GM23248 (cell line): ENCODE measurements at places on chromosomes 16 and 17. TPM values are rescaled to one million over a fixed set of nuclear protein-coding genes. Genes with fewer than 3 reads are reported as not detected.

- peak; percentile 94 for DNase-seq
These were observed 8.2 kb downstream of the PLCD3 start for GRCh38 chr17:45123930-45124796.

GRCh38 chr16:82509691-82510430 lies 116.9 kb upstream of the CDH13 start:
- peak; percentile 49 for DNase-seq

- no peak for DNase-seq
These were observed 25.8 kb downstream of the SMTNL2 start for GRCh38 chr17:4610162-4610561.

DNA sequence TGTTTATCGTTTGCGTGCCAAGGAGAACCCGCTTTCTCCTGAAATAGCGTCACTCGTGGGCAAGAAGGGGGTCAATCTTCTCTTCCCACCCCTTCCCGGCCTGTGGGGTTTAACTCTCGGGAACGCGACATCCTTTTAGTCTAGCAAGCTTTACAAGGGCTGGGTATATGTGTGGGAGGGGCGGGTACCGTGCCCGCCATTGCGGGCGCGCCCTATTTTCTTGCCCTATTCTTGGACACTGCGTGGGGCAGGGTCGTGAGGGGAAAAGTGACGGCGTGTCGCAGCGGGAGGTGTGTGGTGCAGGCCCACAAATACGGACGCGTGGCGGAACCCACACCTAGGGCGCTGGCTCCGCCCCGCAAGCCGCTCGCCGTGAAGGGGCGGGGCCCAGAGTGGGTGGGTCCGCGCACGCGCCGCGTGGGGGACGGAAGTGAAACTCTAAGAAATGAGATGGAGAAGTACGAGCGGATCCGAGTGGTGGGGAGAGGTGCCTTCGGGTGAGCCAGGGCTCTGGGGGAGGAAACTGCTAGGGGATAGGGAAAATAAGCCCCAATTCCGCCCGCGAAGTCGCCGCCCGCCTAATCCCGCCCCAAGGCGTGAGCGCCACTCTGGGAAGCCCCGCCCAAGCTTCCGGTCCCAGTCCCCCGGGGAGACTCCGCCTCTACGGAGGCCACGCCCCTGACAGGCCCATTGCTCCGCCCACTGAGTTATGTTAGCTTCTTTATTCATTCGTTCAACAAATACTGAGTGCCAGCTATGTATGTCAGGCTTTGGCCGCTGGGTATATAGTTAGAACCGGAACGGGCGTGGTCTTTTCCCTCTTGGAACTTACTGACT lies at the start of gene NEK8:
Gene NEK8 (plus strand): TSS at position 425 of the 837 bp plus-strand sequence. CDS start 26 bp downstream, at position 451.
- DNase-seq, result peak; percentile 98

GRCh38 chr16:82954224-82954929 lies 327.6 kb downstream of the CDH13 start:
- DNase-seq, result peak; percentile 69

DNA sequence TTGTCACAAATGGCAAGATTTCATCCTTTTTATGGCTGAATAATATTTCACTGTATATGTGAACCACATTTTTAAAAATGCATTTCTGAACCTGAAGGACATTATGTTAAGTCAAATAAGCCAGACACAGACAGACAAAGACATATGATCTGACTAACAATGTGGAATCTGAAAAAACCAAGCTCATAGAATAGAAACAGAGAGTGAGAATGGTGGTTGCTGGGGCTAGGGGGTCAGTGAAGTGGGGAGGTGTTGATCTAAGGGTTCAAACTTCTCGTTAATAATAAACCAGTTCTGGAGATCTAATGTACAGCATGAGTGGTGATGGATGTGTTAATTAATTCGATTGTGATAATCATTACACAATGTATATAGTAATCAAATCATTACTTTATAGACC lies 475.1 kb downstream of the WWOX start:
- no peak for DNase-seq

DNA sequence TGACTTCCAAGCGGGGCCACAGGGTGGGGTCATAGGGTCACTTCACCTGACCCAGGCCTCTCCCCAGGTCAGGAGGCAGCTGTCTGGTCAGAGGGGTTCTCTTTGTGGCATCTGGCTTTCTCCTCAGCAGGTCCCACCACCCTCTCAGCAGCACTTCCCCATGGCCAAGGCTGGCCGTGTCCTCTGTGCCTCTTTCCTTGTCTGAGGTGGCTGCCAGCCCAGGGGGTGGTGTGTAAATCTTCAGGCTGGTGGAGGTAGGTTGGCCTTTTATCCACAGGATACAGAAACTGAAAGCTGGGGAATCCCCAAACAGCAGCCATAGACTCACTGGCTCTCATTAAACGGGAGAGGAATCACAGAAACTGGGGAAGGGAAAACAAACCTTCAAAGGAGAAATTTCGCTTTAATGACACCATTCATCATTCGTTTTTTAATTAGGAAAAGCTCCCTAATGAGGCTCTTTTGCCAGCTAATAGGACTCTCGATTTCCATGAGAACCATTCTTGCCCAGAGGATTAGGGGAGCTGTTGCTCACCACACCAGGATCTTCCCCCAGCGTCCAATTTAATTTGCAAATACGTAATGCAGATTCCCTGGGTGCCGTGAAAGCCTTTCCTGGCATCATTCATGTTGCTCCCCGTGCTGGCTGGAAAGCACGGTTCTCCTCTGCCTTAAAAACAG lies 18.0 kb downstream of the C17orf75 start:
- DNase-seq, result peak; percentile 61

- DNase-seq, result no peak
These were observed 277.1 kb downstream of the XYLT1 start for GRCh38 chr16:17193566-17194100.

- no peak for DNase-seq
These were observed 3.3 kb downstream of the ITGA3 start for GRCh38 chr17:50059256-50059655.

GRCh38 chr17:32917081-32917480 lies 10.9 kb upstream of the TMEM98 start:
- DNase-seq, result peak; percentile 13

DNA sequence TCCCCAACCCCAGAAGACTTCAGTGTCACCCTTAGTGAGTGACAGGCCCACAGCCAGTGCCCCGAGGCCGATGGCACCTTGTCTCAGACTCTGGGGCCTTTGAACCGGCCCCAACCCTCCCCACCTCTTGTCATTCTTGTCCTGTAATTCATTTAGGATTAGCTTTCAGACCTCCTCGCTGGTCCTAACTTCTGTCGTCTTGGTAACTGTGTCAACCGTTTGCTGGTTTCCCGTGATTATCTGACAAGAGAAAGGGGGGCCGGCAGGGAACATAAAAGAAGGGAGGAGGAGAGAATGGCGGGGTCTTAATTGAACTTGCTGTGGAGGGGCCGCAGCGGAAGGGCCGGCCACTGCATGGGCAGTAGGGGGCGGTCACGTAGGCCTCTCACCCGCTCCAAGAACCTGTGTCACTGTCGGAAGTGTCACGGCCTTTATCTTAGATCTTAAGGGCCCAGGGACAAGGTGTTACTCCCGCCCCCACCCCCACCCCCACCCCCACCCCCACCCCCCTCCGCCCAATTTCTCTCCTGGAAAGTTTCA lies 46.5 kb upstream of the GSE1 start:
- no peak for DNase-seq

DNA sequence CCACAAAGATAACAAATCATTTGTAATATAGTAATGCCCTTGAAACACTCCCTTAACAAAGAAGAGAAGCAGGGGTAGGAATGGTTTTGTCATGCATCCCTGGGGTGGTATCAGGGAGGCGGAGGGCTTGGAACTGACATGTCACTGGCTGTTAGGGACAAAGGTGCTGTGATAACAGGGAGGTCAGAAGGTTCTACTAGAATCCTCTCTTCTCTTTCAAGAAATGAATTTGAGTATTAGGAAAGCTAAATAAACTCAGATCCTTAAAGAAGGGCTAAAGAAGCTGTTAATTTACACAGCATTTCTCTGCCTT lies 65.4 kb upstream of the ADAMTS18 start:
- no peak for DNase-seq

- DNase-seq, result no peak
These were observed 25.5 kb downstream of the MNT start for GRCh38 chr17:2375406-2375805.

DNA sequence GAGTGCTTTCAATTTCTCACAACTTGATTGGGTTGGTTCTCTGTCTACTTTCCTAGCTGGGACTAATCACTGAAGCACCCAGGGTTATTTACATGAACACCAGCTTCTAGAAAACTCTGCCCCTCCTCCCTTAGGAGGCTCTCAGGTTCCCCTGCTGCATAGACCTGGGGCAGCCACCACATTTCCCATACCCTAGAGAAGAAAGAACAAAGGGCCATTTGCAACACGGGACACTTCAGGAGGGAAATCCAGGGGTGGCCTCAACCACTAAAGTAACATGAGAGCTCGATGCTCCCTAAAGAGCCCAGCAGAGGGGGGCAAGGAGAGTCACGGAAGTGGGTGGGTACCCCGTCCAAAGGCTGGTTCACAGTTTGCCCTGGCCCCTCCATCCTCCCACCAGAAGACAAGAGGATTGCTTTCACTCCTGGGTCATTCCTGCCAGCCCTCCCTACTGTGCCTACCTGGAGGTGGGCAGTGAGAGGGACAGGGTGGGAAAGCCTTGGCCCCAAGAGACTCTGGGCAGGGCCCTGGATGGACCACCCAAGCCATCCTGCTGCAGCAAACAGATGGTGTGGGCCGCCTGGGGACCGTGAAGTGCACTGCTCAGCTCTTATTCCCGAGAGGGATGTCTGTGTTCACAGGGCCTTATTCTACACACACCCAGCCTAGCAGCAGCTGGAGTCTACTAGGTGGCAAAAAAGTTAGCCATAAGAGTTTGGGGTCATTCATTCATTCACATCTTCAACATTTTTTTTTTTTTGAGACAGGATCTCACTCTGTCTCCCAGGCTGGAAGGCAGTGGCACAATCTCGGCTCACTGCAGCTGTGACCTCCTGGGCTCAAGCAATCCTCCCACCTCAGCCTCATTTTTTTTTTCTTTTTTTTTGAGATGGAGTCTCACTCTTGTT lies 392.1 kb downstream of the SOX9 start:
- no peak for DNase-seq

- DNase-seq, result no peak
These were observed 3.1 kb upstream of the MRPS23 start for GRCh38 chr17:57852955-57853328.

GRCh38 chr16:88596483-88596882 lies 26.3 kb downstream of the ZC3H18 start:
- DNase-seq, result peak; percentile 23

- DNase-seq, result peak; percentile 98
These were observed at the start of gene CD68 for GRCh38 chr17:7579001-7579833. Gene CD68 (plus strand): TSS chr17:7579638. CDS start chr17:7579678, 40 bp downstream.

GRCh38 chr17:46989637-46990431 lies 10.8 kb upstream of the RPRML start:
- no peak for DNase-seq

DNA sequence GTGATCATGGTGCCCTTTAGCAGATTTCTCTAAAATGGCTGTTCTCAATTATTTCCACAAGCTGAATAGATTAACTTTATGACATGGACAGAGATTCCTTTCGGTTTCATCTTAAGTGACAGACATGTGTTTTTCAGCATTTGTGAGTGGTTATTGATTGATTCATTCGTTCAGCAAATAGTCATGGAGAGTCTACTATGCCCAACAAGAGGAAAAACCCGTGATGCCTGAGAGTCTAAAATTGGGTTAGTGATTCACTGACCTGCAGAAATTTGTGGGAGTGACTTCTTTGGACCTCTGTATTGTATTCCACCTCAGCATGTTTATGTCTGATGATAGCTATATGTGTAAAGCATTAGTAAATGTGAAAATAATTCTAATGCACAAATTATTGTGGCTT lies 28.0 kb upstream of the DUSP14 start:
- peak; percentile 33 for DNase-seq

DNA sequence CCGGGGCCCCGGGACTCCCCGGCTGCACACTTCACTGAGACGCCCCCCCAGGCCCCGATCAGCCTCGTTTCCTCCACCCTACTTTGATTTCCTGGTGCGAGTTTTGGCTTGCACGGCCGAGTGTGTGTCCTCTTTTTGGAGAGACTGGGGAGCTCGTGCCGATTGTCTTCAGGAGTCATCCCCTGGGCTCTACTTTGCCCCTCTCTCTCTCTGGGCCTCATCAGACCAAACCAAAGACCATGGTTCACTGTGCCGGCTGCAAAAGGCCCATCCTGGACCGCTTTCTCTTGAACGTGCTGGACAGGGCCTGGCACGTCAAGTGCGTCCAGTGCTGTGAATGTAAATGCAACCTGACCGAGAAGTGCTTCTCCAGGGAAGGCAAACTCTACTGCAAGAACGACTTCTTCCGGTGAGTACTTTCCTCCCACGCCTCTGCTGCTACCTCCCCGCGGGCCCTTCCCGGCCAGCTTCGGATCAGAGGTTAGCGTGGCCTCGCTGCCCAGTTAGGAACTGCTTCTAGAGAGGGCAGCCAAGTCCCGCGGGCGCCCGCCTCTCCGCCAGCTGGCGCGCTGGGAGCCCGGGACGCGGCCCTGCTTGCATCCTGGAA lies 787 bp downstream of the LHX1 start:
- DNase-seq, result peak; percentile 44

DNA sequence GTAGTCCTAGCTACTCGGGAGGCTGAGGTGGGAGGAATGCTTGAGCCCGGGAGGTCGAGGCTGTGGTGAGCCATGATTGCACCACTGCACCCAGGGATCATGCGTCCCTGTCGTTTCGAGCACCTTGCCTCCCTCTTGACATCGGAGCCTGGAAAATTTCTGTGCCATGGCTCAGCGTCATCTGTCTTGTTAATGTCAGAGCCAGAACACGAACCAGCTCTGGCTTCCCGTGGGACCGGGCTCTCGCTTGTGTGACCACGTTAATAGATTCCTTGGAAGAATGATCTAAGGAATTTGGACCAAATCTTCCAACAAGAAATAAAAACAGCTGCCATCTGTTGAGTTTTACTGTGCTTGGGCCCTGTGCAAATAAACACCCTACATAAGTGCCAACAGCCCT lies 117.7 kb downstream of the ABCC1 start:
- no peak for DNase-seq

GRCh38 chr16:9007177-9007794 lies 43.6 kb upstream of the USP7 start:
- DNase-seq, result peak; percentile 52

GRCh38 chr16:15919331-15919730 lies 30.1 kb upstream of the ABCC1 start:
- peak; percentile 54 for DNase-seq

GRCh38 chr16:17773698-17774101 lies 302.9 kb upstream of the XYLT1 start:
- peak; percentile 39 for DNase-seq

The SCGB1C2 gene
- total RNA-seq, result not detected in 2 replicates

The TVP23A gene
- not detected in 2 replicates for total RNA-seq

The ARHGDIG gene
- total RNA-seq, result 0.65 TPM in 1 of 2 replicates, not detected in the other

The TNFRSF17 gene
- total RNA-seq, result not detected in 2 replicates

The ERN2 gene
- total RNA-seq, result not detected in 2 replicates

The SLC47A1 gene
- 1.9 and 7.0 TPM in 2 replicates for total RNA-seq

The CD300LB gene
- total RNA-seq, result not detected in 2 replicates

The CIITA gene
- under 0.01 TPM in 1 of 2 replicates, not detected in the other for total RNA-seq

The SLC16A13 gene
- 0.25 TPM in 1 of 2 replicates, not detected in the other for total RNA-seq

The DPEP2 gene
- total RNA-seq, result not detected in 2 replicates

The NPIPA3 gene
- 0.32 and 0.51 TPM in 2 replicates for total RNA-seq

The MYL11 gene
- total RNA-seq, result not detected in 2 replicates

The PRSS27 gene
- total RNA-seq, result 0.76 TPM in 1 of 2 replicates, not detected in the other

The KRTAP4-5 gene
- total RNA-seq, result not detected in 2 replicates
